ENCODE measurements at places on chromosomes 5 and 9.

GRCh38 chr5:172777881-172778814 is 7.2 kb upstream of the DUSP1 start:
- DNase-seq: peak; percentile 44

- DNase-seq: peak; percentile 58
These were observed 557 bp upstream of the PHF2 start for GRCh38 chr9:93575796-93576257.

- DNase-seq: no peak
These were observed 316.2 kb downstream of the CWC27 start for GRCh38 chr5:65084795-65085515.

- no peak for DNase-seq
These were observed 15.7 kb downstream of the KCNIP1 start for GRCh38 chr5:170519549-170519948.

DNA sequence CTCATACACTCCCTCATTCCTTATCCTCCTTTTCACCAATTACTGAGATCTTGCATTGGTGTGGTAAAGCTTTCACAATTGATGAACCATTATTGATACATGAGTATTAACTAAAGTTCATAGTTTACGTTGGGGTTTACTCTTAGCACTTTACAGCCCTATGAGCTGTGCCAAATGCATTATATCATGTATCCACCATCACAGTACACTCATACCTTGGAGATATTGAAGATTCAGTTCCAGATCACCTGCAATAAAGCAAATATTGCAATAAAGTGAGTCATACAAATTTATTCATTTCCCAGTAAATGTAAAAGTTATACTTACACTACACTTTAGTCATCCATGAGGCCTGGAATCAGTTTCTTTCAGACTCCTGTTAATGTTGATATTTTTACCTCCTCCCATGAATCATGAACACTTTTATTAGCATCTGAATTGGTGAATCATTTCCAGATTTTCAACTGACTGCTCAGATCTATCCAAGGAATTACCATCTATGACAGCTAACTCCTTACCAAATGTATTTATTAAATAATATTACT is 546.6 kb upstream of the PTPRD start:
- no peak for DNase-seq

GRCh38 chr5:61599370-61600122 is 267.5 kb downstream of the ZSWIM6 start:
- no peak for DNase-seq

DNA sequence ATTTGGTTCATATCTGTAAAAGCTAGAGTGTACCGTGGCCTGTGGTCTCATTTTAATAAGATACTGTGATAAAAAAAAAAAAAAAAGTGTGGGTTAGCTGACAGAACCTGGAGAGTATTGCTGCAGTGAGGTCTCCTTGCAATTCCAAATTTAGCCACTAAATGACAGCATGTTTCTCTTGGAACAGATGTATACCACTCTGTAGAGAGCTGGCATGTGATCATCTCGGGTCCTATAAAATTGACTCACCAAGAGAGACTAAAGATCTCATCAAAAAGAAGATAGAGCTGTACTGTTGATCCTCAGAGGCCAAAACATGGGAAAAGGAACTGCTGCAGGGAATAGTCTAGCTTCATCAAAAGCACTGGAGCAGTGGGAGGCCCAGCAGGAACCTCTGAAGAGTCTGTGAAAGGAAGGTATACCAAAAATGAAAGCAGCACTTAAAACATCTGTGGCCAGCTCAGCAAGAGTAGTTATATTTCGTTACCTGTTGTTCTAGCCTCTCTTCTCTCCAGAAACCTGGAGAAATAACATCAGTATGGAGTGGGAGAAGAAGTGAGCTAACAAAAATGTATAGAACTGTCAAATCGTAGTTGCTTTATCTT is 826.8 kb downstream of the EFNA5 start:
- DNase-seq: no peak

GRCh38 chr5:179414459-179415261 is 69.4 kb upstream of the ADAMTS2 start:
- DNase-seq: no peak
